ENCODE measurements at places on chromosomes 5 and 9.

- DNase-seq: no peak
Observed at GRCh38 chr9:28287455-28287854, 714.2 kb upstream of the C9orf72 start.

GRCh38 chr5:110297152-110297670 is 429.3 kb downstream of the TMEM232 start:
- DNase-seq: no peak

GRCh38 chr5:77353251-77353650 is 138.9 kb downstream of the WDR41 start:
- no peak for DNase-seq

DNA sequence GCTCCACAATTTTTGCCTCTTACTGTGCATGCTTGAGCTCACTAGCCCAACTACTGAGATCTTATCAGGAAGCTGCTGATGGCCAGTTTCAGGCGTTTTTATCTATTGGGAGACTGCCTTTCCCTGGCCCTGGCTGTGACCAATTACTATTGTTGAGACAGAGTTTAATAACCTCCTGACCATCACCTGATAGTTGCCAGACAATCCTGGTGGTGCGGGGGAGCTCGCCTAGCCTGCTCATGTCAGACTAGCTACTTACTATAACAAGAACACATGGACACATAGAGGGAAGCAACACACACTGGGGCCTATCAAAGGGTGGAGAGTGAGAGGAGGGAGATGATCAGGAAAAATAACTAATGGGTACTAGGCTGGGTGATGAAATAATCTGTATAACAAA is 13.0 kb upstream of the OXCT1 start:
- no peak for DNase-seq

DNA sequence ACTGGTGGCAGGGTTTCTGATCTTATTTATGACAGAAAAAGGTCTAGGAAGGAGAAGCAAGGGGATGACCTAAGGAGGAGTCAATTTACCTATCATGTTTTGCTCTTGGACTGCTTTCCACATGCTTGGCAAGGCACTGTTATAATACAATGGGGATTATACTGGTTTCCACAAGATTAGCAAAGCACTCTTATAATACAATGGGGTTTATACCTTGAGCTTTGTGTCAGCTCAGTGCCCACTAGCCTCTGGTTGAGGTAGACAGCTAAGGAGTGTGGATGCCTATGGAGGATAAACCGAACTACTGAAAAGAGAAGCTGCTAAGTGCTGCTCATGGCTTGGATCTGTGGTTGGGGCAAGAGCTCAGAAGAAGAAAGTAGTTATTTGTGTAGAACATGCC is 68.7 kb downstream of the MRPS27 start:
- no peak for DNase-seq

DNA sequence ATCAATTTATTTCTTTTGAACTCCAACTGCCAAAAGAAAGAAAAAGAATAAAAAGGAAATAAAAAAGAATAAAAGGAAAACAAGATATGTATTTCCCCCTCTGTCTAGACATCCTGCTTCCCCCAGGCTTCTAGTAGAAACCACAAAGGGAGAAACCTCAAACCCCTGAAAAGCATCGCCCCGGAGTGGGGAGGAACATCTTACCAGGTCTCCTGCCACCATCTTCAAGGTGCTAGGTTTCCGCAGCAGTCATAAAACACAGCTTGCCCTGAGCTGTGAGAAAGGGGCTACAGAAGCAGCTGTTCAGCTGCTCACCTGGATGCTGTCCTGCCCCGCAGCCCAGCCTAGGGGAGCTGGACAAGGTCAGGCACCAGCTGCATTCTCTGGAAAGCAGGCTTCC is 487.7 kb downstream of the GADD45G start:
- DNase-seq: no peak
